GM23338 (cell line): ENCODE measurements at places on chromosomes 5 and 9.

- DNase-seq, result no peak
Measured at GRCh38 chr5:124262991-124263571, 483.4 kb downstream of the ZNF608 start.

- DNase-seq, result no peak
Measured at GRCh38 chr5:135126688-135127438, 92.8 kb upstream of the PITX1 start.

GRCh38 chr5:107195890-107196395 lies 474.8 kb downstream of the EFNA5 start:
- DNase-seq, result no peak

DNA sequence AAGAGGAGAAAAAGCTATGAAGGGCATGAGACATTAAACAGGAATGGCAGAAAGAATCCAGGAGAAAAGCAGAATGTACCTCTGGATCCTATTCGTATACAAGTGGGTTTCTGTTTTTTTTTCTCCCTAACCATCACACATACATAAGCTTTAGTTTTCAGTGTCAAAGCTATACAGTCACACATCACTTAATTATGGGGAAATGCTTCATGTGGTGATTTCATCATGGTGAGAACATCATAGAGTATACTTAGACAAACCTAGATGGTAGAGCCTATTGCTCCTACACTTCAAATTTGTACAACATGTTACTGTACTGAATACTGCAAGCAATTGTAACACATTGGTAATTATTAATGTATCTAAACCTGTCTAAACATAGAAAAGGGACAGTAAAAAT lies 290.6 kb downstream of the AOPEP start:
- DNase-seq, result no peak

- no peak for DNase-seq
Measured at GRCh38 chr5:95856501-95856981, 34.0 kb upstream of the GLRX start.

- no peak for DNase-seq
Measured at GRCh38 chr9:6045364-6045763, 29.9 kb upstream of the RANBP6 start.

- no peak for DNase-seq
Measured at GRCh38 chr9:8783941-8784340, 984.4 kb upstream of the DMAC1 start.

DNA sequence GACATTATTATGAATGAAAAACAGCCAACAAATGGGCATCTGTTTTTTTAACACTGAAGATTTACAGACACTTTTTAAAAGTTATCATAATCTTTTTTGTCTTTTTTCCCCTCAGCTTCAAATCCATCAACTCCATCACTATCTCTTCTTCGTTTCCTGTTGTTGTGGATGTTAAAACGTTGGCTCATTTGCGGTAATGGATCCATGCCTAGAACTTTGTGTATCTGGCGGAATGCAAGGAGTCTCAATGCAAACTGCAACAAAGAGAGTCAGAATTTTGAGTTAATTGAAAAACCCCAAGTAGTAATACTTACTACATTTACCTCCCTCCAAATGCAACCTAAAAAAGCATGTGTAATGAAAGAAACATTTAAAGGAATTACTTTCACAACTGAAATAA lies 42.9 kb upstream of the MTMR12 start:
- no peak for DNase-seq

DNA sequence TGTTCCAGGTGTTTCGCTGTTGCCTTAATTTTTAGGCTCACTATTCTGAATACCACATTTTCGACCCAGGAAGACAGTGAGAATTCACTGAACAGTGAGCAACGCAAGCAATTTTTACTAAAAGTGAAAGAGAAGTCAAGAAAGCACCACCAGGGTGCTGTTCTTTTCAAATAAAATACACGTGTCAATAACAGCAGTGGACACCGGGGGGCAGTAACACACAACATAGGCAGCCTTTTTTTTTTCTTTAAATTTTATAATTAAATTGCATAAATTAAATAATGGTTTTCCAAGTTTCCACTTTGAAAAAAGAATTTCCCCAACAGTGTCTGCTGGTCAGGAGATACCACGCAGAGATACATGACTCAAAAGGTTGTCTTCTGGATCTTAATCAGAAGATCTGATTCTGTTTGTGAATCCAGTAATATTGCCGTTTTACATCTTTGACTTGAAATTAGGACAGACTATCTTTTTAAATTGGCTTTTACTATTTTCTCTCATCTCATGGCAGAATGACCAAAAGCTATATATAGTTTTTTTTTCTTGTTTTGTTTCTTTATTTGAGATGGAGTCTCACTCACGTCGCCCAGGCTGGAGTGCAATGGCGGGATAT lies 47.1 kb upstream of the SH3GL2 start:
- DNase-seq, result peak; percentile 82
